ENCODE measurements at places on chromosomes 1 and 21. TPM values are rescaled to one million over a fixed set of nuclear protein-coding genes. Genes with fewer than 3 reads are reported as not detected.
A peak's percentile ranks its signal among the peaks of the same experiment; 100 is the strongest.

Gene ZNF691
- total RNA-seq = 9.9 TPM

Gene EFNA3
- total RNA-seq = 2.9 TPM

Gene ERG
- 68.8 TPM for total RNA-seq

Gene CLCA4
- not detected for total RNA-seq

Gene FAM151A
- 0.73 TPM for total RNA-seq

Gene CHODL
- 15.5 TPM for total RNA-seq

Gene RCC1
- 15.1 TPM for total RNA-seq

Gene DYNLT5
- total RNA-seq = 1.1 TPM

DNA sequence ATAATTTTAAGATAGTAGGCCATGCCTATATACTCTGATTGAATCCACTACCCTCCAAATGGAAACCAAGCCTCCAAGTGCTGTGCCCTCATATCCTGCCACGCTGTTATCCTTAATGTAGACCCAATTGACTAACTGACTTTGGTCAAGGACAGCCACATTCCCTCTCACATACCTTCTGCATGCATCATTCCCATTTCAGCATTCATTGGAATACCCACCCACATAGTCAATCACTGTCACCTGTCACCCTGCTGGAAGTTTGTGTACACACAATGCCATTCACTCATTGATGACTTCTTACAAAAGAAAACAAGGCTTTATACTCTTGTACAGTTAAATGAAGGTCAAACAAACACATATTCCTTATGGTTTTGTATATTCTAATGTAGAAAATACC lies 221.1 kb upstream of the PBX1 start:
- no peak overlapping the region for H3K27ac ChIP-seq
- no peak overlapping the region for H3K4me3 ChIP-seq
- H3K4me1 ChIP-seq = no peaks in the 10 kb centered on the region
- H3K27me3 ChIP-seq = no peaks in the 10 kb centered on the region

DNA sequence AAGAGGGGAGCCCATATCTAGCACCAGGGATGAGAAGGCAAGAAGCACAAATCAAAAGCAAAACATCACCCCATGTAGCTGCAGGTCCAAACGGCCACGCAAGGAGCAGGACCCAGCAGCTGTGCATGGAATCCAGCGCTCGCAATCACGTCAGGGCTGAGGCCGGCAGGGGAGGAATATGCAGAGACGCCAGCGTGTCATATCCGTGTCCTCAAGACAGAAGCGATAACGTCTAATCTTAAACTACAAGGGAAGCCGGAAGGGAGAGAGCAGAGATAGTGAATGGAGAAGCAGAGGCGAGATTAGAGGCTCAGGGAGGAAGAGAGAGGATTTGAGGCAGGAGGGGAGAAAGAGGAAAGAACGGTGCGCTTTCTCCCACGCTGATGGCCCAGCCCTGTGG lies 39.1 kb downstream of the FBXO2 start:
- no peaks in the 10 kb centered on the region for H3K36me3 ChIP-seq
- no peak overlapping the region for H3K27ac ChIP-seq
- no peaks in the 10 kb centered on the region for H3K4me1 ChIP-seq
- H3K27me3 ChIP-seq = peaks cover 7% of the 10 kb centered on the region
- no peak for DNase-seq
- H3K4me3 ChIP-seq = no peak overlapping the region

DNA sequence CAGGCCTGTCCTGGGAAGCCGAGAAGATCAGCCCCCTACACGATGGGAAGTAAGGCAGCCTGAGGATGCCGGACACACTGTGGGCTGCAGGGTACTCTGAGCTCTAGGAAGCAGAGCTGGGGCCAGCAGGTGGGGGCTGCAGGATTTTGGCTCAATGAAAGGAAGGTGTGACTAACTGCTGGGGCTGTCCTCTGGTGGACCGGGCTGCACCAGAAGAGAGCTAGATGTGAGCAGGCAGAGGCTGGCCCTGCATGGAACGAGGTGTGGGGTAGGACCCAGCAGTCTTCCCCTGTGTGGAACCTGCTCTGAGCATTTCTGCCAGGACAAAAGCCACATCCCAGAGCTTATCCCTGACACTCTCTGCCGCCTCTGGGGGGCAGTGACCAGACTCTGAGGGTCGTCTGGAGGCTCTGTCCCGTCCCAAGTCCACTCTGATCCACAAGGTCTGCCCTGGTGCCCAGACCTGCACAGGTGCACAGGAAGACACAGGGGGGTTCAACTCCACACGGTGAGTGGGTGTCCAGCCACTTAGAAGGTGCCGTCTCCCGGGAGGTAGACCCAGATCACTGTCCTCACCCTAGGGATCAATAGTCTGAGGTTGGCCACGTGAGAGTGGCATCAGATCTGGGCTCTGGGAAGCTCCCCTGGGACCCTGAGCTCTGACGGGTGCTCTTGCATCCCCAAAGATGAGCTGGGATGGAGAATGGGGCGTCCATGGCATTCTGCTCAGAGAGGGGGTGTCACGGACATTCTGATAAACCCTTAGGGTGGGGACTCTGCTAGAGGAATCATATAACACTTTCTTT lies 187.6 kb upstream of the VAMP3 start:
- H3K4me3 ChIP-seq = no peak overlapping the region
- no peak overlapping the region for H3K27ac ChIP-seq
- no peaks in the 10 kb centered on the region for H3K4me1 ChIP-seq
- no peaks in the 10 kb centered on the region for H3K36me3 ChIP-seq
- DNase-seq = peak; percentile 42

- no peaks in the 10 kb centered on the region for H3K27me3 ChIP-seq
- peaks cover 11% of the 10 kb centered on the region for H3K36me3 ChIP-seq
- DNase-seq = no peak
- no peak overlapping the region for H3K4me3 ChIP-seq
- no peak overlapping the region for H3K27ac ChIP-seq
Observed at GRCh38 chr1:243597383-243597782, 252.7 kb downstream of the AKT3 start.

GRCh38 chr21:33774551-33774950 lies 132.2 kb downstream of the ITSN1 start:
- no peak overlapping the region for H3K4me3 ChIP-seq
- no peaks in the 10 kb centered on the region for H3K27me3 ChIP-seq
- no peaks in the 10 kb centered on the region for H3K36me3 ChIP-seq
- DNase-seq = no peak
- no peak overlapping the region for H3K27ac ChIP-seq
- H3K4me1 ChIP-seq = no peaks in the 10 kb centered on the region

GRCh38 chr1:193590102-193590501 lies 403.7 kb upstream of the B3GALT2 start:
- H3K27me3 ChIP-seq = no peaks in the 10 kb centered on the region
- peaks cover 41% of the 10 kb centered on the region for H3K4me1 ChIP-seq
- no peak for DNase-seq
- no peaks in the 10 kb centered on the region for H3K36me3 ChIP-seq
- no peak overlapping the region for H3K4me3 ChIP-seq

DNA sequence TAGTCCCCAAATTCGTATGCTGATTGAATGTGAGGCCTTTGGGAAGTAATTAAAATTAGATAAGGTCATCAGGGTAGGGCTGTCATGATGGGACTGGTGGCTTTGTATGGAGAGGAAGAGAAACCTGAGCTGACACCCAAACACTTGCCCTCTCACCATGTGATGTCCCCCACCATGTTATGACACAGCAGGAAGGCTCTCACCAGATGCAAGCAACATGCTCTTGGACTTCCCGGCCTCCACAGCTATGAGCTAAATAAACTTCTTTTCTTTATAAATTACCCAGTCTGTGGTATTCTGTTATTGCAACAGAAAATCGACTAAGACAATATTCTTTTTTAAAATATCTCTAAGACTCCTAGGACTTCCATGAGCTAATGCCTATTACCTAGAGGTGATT lies 43.6 kb upstream of the GUCA2B start:
- no peaks in the 10 kb centered on the region for H3K36me3 ChIP-seq
- DNase-seq = no peak
- H3K4me1 ChIP-seq = no peaks in the 10 kb centered on the region
- no peak overlapping the region for H3K27ac ChIP-seq
- no peaks in the 10 kb centered on the region for H3K27me3 ChIP-seq

- H3K4me1 ChIP-seq = no peaks in the 10 kb centered on the region
- no peaks in the 10 kb centered on the region for H3K36me3 ChIP-seq
- DNase-seq = no peak
Observed at GRCh38 chr1:237542525-237543418, 347.9 kb downstream of the ZP4 start.

DNA sequence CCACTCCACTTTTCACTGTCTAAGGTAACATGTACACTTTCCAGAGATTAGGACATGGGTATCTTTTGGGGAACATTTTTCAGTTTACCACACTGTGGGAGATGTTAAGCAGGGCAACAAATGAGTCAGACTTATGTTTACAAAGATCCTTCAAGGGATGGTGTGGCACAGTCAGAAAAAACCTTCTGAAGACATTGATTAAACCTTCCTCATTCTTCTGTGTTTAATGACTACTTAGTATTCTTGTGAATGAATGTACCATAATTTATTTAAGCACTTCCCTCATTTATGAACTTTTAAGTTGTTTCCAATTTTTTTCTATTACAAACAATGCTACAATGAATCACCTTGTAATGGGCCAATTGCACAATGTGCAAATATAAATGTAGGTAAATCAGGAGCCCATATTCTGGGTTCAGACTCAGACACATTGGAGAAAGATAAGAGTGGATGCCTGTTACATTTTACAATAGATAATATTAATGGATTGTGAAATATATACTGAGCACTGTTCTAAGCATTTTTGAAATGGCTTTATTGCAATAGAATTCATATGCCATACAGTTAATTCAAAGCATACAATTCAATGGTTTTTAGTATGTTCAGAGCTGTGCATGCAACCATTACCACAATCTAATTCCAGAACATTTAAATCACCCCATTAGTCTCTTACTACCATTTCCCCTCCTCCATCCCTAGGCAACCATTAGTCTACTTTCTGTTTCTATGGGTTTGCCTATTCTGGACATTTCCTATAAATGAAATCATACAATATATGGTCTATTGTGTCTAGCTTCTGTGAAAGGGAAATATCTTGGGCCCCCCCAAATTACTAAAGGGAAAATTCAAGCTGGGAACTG lies 1.9 kb upstream of the SFT2D2 start:
- H3K4me1 ChIP-seq = peaks cover 42% of the 10 kb centered on the region
- DNase-seq = no peak
- H3K36me3 ChIP-seq = no peaks in the 10 kb centered on the region
- H3K27me3 ChIP-seq = no peaks in the 10 kb centered on the region
- no peak overlapping the region for H3K4me3 ChIP-seq

- peak within 1 kb of the TSS; percentile 87 for H3K4me3 ChIP-seq
- H3K4me1 ChIP-seq = peaks cover 61% of the 10 kb centered on the region
- no peaks in the 10 kb centered on the region for H3K36me3 ChIP-seq
- peak; percentile 99 for DNase-seq
- no peaks in the 10 kb centered on the region for H3K27me3 ChIP-seq
- H3K27ac ChIP-seq = peak within 1 kb of the TSS; percentile 98
Observed at GRCh38 chr1:89524369-89525168, at the start of gene LRRC8B. Gene LRRC8B (plus strand): TSS chr1:89524829. CDS start chr1:89582651, 57,822 bp downstream.

DNA sequence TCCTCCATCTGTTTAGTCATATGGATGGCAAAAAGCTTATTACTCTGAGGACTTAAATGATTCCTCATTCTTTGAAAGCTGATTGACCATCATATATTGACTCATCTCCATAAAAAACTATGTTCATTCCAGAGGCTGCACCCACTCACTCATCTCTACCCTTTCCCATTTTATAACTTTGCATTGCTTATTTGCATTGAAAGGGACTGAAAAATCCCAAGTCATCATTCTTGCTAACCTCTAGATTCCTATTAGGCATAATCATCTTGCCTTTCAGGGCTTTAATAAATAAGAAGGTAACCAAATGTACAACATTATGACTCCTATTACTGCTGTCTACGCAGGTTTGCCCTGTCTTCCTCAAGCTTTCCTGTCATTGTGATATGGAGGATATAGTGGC lies 1180.3 kb upstream of the B3GALT2 start:
- H3K4me1 ChIP-seq = no peaks in the 10 kb centered on the region
- H3K4me3 ChIP-seq = no peak overlapping the region
- DNase-seq = no peak

DNA sequence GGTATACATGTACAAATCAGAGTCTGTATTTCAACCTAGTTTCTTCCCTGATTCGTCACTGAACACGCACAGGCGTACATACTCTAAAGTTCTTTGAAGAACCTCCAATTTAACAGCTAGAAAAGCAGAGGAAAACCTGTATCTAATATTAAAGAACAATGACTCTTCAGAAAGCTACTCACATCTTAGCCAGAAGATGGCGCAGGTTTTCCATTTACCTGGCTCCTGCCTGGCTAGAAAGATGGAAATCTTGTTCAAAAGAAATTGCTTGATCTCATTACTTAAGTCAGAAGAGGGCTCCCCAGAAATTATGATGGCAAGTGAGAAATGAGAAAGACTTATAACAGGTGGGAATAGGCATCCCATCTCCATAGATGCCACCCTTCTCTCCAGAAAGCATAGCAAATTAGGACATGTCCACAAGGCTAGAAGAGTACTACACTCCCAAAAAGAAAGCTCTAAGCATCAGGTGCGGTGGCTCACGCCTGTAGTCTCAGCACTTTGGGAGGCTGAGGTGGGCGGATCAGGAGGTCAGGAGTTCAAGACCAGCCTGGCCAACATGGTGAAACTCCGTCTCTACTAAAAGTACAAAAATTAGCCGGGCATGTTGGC lies 19.0 kb upstream of the L1TD1 start:
- no peaks in the 10 kb centered on the region for H3K36me3 ChIP-seq
- no peak overlapping the region for H3K27ac ChIP-seq
- no peak overlapping the region for H3K4me3 ChIP-seq
- no peaks in the 10 kb centered on the region for H3K27me3 ChIP-seq

DNA sequence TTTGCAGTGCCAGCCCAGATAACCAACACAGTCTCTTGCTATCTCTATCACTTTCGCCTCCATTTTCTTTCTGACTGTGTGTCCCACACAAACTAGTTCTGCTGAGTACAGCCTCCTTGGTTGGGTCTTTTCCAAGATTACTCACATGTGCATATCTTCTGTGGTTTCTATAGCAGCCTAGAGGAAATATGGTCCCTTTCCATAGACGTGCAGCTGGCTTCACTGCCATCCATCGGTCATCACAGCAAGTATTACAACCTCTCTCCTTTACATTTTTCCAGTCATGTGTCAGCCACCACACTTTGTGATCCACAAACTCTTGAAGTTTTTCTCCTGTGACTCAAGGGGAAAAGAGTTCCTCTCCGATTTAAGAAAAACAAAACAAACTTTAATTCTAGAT lies 893.4 kb upstream of the ADGRL4 start:
- no peaks in the 10 kb centered on the region for H3K4me1 ChIP-seq
- no peak overlapping the region for H3K4me3 ChIP-seq
- DNase-seq = no peak
- no peaks in the 10 kb centered on the region for H3K27me3 ChIP-seq
- no peak overlapping the region for H3K27ac ChIP-seq
- H3K36me3 ChIP-seq = no peaks in the 10 kb centered on the region

- H3K4me1 ChIP-seq = peaks cover 86% of the 10 kb centered on the region
- H3K27ac ChIP-seq = peak overlapping the region; percentile 53
- H3K27me3 ChIP-seq = no peaks in the 10 kb centered on the region
- DNase-seq = no peak
Observed at GRCh38 chr1:226697151-226697928, 41.7 kb downstream of the ITPKB start.

DNA sequence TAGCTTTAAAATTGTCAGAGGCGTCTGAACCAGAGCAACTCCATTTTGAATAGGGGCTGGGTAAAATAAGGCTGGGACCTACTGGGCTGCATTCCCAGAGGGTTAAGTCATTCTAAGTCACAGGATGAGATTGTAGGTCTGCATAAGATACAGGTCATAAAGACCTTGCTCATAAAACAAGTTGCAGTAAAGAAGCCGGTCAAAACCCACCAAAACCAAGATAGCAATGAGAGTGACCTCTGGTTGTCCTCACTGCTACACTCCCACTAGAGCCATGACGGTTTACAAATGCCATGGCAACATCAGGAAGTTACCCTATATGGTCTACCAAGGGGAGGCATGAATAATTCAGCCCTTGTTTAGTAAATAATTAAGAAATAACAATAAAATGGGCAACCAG lies 143.6 kb downstream of the GABPA start:
- no peaks in the 10 kb centered on the region for H3K27me3 ChIP-seq
- no peak overlapping the region for H3K27ac ChIP-seq
- no peak for DNase-seq
- no peak overlapping the region for H3K4me3 ChIP-seq
- no peaks in the 10 kb centered on the region for H3K4me1 ChIP-seq
- no peaks in the 10 kb centered on the region for H3K36me3 ChIP-seq
